ENCODE measurements at places on chromosomes 16 and 17.

- no peak for DNase-seq
These were observed 62.0 kb downstream of the ENGASE start for GRCh38 chr17:79136596-79136995.

GRCh38 chr17:43410557-43411368, 12.0 kb downstream of the ARL4D start:
- no peak for DNase-seq

DNA sequence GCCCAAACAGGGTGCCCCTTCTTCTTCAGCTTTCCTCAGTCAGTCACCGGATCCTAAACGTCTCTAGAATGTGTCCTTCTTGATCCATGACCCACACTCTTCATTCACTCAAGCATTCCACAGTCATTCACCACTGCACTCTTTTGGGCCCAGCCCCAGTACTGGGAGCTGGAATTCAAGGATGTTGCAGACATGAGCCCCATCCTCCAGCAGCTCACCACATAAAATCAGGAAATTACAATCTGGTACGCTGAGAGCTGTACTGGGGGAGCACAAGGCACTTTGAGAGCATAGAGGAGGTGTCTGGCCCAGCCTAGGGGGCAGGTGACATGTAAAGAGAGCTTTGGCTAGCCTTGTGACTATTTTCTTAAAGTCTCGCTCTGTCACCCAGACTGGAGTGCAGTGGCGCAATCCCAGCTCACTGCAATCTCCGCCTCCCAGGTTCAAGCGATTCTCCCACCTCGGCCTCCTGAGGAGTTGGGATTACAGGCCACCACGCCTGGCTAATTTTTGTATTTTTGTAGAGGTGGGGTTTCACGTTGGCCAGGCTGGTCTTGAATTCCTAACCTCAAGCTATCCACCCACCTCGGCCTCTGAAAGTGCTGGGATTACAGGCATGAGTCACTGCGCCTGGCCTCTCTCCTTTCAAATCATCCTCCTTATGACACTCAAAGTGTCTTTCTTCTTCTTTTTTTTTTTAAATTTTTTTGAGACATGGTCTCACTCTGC, 18.7 kb downstream of the CES4A start:
- peak; percentile 19 for DNase-seq

DNA sequence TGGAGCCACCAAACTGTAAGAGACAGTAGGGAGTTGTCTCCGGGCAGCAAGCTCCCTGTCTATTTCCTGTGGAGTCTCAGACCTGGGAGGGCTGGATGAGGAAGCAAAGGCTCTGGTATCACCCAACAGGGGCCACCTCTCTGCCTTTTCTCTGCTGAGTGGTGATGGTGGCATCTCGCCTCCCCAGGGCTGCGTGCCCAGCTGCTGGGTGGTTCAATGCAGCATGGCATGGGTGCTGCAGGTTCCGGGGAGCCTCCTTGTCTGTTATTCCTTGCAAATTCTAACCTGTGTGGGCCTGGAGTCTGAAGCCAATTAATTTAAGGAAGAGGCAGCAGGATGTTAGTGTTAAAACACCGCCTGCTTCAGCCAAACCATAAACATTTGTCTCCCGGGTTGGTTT, 78.2 kb downstream of the CCDC182 start:
- DNase-seq = no peak

GRCh38 chr17:76816590-76817135, 51.5 kb upstream of the MGAT5B start:
- peak; percentile 42 for DNase-seq

DNA sequence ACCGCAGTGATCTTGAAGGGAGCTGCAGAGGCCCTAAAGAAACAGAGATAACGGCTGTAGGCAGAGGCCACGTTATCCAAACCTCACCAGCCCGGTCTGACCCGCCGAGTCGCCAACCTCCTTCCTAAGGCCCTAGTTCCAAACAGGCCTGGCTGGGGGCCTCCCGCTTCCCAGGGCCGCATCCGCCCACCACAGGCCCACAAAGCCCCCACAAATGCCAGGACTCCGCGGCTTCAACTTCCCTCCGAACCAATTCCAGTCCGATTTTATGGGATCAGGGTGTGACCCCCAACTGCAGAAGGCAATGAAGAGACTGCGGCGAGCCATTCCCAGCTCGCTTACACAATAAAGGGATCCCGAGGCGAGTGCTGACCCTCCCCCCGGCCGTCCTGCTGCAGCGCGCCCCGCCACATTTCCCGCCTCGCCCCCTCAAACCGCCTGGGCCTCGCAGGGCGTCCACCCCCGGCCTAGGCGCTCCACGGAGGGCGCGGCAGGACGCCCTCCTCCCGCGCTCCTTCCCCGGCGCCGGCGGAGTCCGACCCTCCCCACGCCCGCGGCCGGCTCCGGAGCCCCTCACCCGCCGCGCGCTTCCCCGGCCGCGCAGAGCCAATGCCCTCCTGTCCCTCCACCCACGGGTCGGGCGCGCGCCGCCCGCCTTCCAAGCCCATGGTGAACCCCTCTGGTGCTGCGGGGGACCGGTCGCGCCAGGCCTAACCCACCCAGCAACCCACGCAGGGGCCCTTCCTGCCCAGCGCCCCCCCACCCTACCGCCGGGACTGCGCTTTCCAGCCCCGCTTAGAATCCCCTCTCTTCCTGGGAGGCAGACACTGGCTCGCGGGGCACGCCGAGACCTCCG, 926 bp downstream of the MYH10 start:
- peak; percentile 42 for DNase-seq

DNA sequence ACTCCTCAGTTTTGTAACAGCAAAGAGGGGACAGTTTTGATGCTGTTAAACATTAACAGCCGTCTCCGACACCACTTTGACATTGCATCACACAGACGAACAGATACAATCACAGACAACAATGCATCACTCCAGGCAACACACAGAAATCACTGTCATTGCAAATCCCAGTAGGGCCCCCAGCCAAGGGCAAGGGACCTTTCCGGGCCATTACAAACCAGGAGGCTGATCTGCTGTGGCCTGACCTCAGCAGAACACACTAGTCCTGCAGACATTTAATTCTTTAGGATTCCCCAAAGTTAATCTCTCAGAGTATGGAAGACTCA, 136.2 kb upstream of the RCVRN start:
- no peak for DNase-seq

GRCh38 chr17:73292031-73292531, 19.7 kb downstream of the CDC42EP4 start:
- peak; percentile 83 for DNase-seq

- no peak for DNase-seq
These were observed 6.0 kb upstream of the CCL1 start for GRCh38 chr17:34368946-34369500.

DNA sequence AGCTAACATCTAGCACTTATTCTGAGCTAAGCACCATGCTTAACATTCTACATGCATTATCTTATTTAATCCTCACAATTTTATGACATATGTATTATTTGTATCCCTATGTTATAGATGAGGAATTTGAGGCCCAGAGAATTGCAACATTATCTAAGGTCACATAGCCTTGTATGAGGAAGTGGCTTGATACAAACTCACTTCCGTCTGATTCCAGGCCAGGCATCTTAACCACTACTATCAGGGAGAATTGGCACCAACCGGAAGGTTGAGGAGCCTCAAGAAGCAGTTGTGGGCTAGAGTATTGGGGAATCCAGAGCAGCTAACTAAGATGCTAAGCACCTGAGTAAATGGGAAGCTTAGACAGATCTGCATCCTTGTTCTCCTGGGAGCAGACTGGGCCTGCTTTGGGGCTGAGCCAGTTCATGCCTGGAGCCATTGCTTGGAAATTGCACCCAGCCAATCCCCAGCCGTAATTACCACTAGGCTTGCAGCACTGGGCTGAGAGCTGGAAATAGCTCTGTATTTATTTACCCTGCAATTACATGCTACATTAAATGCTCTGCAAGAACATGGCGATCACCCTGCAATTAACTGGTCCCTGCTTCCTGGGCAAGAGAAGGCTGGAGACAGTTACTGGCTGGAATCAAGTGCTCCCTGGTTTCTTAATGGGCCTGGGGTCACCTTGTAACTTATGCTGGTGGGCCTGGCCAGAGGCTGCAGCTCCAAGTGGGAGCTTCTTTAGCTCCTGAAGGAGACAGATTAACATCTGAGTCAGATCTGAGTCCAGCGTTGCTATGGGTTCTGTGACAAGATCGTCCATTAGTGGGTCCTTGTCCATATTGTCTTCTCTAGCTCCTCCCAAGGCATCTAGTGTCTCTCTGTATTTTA, 273.1 kb upstream of the CCL2 start:
- DNase-seq = no peak

GRCh38 chr16:20042848-20043247, 30.8 kb downstream of the GPR139 start:
- DNase-seq = no peak

GRCh38 chr17:2335726-2336214, 487 bp downstream of the TSR1 start:
- no peak for DNase-seq

GRCh38 chr16:54360681-54361080, 74.1 kb upstream of the IRX3 start:
- DNase-seq = no peak

DNA sequence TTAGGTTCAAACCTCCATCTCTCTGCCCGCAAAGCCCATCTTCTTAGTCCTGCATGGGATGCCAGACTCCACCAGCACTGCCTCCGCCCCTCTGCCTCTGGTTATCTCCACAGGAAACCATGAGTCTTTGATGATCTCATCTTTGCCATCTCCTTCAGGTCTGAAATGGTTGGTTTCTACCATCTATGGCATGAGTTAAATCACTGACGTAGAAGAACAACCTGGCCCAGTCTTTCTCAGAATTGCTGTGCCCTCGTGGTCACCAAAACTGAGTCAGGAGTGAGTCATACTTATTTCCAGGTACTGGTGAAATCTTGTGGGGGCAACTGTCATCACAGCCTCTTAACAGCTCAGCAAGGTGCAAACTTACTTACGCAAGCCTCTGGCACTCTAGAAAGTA, 468.7 kb upstream of the C16orf82 start:
- no peak for DNase-seq

DNA sequence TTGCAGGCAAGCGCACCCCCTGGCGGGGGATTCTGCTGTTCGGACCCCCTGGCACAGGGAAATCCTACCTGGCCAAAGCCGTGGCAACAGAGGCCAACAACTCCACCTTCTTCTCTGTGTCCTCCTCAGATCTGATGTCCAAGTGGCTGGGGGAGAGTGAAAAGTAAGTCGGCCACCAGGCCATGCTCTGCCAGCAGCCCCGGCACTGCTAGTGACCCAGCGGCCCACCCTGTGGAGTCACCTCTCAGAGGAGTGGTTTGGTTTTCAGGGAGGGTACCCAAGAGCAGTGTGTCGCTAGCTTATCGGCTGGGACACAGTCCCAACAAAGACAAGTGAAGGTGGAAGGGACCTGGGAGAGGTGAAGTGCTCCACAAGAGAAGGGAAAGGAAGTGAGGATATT, 8.2 kb downstream of the VPS4A start:
- no peak for DNase-seq

DNA sequence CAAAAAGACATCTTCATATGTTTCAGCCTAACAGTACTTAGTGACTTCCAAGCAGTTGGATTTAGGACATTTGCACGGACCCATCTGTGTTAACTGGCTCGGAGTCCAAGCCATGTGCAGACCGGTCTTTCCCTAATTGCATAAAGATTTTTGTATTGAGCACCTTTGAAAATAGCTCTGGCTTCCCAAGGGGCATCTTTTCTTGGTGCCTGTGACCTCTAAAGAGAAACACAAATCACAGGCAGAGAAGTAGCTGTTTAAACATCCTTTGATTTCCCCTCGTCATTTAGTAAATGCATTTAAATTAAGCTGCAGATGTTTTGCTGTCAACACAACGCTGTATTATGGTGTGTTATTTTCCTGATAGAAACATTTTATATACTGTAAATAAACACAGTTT, 288.2 kb upstream of the SALL1 start:
- DNase-seq = no peak

DNA sequence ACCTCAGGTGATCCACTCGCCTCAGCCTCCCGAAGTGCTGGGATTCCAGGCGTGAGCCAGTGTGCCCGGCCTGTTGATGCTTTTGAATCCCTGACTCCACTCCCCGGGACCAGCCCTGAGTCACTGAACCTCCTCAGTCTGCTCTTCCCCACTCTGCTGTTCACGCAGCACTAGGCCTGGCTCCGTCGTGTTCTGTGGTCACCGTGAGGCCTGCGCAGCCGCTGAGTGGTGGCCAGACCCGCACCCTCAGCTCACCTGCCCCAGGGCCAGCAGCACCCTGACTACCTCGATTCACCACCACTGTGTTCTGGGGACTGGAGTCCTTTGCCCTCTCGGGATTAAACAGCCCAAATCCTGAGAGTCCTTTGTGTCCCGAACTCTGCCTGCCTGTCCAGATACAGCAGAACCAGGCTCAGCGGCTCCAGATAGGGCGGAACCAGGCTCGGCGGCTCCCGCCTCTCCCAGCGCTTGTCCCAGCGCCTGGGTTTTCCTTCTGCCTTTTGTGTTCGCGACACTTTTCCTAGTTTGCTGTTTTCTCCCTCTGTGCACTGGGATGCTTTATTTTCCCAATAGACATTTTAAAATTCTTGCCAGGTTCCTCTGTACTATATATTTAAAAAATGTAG, 58.6 kb upstream of the ENDOV start:
- no peak for DNase-seq

DNA sequence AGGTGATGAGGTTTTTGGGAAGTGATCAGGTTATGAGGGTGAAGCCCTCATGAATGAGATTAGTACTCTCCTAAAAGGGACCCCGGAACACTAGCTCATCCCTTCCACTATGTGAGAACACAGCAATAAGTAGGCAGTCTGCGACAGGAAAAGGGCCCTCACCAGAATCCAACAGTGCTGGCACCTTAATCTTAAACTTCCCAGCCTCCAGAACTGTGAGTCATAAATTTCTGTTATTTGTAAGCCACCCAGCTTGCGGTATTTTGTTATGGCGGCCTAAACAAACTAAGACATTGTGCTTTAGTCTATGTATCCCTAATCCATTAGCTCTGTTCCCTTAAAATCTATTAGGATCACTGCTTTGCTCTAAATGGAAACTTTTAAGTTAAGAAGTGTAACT, 8.5 kb downstream of the SLFN12 start:
- peak; percentile 49 for DNase-seq

GRCh38 chr16:30942426-30942806, 6.5 kb upstream of the ORAI3 start:
- DNase-seq = no peak

DNA sequence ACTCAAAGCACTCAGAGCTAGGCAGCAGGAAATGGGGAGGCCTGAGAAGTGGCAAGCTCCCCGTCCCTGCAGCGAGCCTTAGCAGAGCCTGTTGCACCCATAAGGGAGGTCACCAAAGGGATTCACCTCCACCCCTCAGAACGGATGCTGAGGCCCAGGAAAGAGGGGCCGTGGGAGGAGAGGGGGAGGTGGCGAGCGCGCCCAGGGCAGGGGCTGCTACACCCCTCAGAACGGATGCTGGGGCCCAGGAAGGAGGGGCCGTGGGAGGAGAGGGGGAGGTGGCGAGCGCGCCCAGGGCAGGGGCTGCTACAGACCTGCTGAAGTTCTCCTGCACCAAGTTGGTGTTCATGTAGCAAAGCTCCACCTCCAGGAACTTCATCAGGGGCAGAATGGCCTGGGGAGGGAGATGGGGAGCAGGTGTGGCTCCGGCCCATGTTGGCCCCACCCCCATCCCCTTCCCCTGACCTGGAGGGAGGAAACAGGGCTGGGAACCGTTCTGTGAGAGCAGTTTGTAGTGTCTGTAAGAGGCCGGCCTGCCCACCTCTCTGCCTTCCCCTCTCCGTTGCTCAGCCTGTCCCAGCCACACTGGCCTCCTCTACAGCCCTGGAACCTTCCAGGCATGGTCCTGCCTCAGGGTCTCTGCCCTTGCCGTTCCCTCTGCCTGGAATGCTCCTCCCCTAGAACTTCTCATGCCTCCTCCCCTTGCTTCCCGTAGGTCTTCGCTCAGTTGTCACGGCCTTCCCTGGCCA, 11.4 kb downstream of the UNC13D start:
- no peak for DNase-seq

Data from HCEC 1CT (cell line).